Suprapubic skin (tissue), 4 donors: ENCODE measurements at places on chromosomes 1 and 21.
A peak's percentile ranks its signal among the peaks of the same experiment; 100 is the strongest.

- DNase-seq: no peak
Measured at GRCh38 chr1:241499910-241500309, 19.6 kb downstream of the FH start.

GRCh38 chr21:42118901-42119300, 47.8 kb downstream of the UMODL1 start:
- no peak for DNase-seq

- no peak for DNase-seq
Measured at GRCh38 chr1:10941891-10942541, 70.4 kb upstream of the TARDBP start.

DNA sequence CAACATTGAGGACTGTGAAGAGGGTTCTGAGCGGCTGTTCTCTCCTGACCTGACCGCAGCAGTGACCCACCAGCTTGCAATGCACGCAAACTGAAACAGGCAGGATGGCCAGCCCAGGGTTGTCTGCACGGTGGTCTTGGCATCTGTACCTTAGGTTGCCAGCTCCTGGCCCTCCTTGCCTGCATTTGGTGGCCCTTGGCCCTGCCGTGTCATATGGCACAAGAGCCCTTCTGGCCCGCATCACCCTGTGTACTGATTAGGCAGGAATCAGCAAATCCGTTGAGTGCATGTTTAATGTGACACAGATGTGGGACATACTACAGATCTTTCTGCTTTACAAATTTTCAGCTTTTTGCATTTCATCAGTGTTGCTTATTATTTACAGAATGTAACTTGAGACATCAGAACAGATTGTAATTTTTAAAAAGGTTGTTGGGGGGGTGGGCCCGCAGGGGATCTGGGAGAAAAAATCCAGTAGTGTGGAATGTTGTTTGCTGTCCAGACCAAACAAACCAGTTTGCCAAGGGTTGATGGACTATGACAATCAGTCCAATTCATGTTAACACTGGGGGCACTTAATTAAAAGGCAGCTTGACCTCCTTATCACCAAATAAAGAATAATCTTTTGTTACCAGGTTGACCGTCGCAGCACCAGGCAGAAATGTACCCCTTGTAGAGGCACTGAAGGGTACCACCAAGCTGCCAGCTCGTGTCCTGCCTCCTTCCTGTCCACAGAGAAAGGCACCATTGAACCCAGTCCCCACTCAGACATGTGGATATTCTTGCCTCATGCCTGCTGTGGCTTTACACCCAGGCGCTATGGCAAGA, 132.6 kb downstream of the DHRS3 start:
- no peak for DNase-seq

DNA sequence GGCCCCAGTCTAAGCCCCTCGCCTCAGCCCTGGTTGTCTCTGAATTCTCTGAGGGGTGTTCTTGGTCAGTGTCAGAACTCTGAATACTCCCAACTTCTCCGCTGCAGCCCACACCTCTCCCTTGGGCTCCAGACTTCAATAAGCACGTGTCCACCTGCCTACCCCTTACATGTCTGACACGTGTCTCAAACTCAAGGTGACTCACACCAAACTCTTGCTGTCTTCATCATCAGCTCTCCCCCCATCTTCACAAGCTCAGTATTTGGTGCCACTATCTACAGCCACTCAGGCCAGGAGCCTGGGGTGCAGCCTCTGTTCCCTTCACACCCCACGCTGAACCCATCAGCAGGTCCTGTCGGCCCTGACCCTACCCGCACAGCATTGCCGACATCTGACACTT, 18.8 kb upstream of the UBXN10 start:
- no peak for DNase-seq

- DNase-seq: no peak
Measured at GRCh38 chr1:30777904-30778153, 20.3 kb upstream of the LAPTM5 start.

DNA sequence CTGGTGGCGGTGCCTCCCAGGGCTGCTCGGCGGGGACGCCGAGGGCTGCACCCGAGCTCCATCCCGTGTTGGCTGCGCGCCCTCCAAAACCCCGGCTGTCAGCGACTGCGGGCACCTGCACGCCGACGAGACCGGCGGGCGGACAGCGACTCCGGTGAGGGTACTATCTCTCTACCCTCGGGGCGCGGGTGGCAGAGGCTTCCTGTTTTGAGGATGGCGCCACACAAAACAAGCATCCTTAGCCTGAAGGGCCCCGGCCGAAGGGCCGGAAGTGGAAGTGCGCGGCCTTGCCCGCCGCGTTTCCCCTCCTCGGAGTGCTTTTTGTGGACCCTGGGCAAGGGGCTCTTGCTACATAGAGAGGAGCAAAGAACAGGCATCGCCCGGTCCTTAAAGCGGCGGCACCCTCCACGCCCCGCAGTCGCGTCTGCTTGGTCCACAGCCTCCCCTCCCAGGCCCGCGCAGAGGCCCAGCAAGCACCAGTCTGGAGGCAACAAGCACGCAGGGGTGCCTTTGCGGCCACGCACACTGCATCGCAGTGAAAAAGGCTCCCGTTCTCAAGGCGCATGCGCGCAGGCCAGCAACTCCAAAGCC, 561 bp upstream of the COQ8A start:
- DNase-seq: peak; percentile 85

GRCh38 chr1:240484804-240485443, 127.0 kb downstream of the GREM2 start:
- no peak for DNase-seq

DNA sequence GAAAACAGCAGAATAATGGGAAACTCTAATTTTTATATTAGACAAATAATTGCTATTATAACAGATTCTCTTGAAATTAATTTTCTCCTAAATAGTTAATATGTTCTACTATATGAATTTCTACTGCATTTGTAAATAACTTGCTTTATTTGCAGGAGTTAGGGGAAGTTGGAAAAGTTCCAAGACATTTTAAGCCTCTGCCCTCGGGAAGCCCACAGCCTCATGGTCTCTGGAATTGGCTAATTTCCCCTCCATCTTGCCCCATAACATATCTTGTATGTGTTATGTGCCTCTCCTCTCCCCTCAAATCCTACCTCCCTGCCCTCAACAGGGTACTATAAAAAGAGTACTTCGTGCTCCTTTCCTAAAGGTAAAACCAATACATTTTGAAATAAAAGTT, 271.4 kb upstream of the NR5A2 start:
- DNase-seq: no peak

- no peak for DNase-seq
Measured at GRCh38 chr21:24375201-24375600, 1232.1 kb downstream of the MRPL39 start.

DNA sequence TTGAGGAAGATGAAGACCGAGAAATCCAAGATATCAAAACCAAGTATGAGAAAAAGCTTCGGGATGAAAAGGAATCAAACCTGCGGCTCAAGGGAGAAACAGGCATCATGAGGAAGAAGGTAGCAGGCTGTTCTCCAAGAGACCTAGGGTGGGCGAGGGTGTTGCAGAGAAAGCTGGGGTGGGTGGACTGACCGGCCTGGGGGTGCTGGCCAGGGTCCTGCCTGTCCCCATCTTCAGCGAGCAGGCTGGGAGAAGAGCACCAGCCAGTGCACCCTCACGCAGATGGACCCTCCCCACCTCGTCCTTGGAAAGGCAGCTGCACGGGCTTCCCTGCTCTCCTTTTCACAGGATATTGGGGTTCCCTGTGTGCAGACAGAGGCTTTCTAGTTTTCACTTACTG, 46.9 kb upstream of the TMEM125 start:
- no peak for DNase-seq

DNA sequence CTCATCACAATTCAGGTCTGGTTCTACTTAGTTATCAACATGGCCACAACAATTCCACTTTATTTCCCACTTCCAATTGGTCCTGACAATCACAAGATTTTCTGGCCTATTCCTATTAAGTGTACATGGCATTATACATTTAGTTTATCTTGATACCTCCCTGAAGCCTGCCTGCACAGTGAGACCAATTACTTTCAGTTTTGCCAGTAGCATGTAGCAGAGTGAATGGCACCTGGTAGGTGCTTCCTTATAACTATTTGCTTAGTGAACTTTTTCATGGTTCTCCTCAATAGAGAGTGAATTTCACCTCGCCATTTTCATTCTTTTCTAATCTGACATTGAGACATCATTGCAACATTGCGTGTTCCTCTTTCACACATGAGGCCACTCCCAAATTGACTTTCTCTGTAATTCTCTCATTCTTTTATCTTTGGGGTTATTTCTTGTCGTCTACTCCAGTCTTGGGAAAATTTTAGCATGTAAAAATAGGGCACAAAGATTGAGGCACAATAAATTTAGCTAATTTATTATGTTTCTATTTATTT, 124.3 kb downstream of the DISC1 start:
- DNase-seq: no peak

GRCh38 chr1:245583081-245583480, 428.3 kb downstream of the KIF26B start:
- no peak for DNase-seq

DNA sequence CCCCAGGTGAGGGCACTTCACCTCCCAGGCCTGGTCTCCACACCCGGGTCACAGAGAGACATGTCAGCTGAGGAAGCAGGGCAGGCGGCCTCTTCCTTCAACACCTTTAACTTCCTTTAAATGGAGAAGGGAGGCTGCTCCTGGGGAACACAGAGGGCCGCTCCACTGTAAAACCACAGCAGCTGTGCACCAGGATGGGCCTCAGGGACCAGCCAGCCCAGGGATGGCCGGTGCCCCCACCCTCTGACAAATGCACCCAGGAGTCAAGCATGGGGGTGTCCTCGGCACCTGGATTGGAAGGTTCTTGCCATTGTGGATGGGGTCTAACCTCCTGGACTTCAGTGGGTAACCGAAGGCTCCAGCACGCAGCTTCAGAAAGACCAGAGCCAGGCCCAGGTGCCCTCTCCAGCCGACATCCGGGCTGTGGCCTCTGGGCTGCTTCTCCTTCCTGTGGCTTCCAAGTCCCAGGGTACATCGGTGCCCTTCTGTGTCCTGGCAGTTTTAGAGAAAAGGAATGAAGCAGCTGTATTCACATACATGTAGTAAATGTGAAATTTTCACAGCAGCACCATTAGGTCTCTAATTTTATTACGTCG, 121.7 kb upstream of the COL6A1 start:
- peak; percentile 35 for DNase-seq

DNA sequence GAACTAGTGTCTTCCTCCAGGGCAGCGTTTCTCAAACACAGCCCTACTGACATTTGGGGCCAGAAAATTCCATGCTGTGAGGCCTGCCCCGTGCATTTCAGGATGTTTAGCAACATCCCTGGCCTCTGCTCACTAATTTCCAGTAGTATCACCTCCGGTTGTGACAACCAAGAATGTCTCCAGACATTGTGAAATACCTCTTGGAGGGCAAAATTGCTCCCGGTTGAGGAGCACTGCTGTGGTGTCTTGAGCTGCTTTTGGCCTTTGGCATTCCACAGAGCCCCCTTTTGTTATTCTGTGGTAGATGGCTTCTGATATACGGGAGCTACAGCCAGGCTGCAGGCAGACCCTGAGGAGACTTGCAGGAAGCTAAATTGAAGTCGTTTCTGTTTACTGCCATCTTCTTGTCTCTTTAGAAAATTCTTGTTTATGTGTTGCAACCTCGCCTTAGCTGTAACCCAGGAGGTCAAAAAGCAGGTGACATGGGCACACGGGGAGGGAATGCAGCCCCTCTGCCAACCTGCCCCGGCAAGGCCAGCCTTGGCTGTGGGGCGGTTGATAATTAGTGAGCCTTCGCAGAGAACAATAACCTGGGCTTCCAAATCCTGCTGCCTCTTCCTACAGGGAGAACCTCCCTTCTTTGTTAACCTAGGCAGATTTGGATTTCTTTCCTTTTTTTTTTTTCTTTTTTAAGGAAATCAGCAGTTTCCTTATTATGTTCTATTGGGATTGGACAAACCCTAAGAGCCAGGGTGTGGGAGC, 74.7 kb upstream of the AKT3 start:
- DNase-seq: no peak

DNA sequence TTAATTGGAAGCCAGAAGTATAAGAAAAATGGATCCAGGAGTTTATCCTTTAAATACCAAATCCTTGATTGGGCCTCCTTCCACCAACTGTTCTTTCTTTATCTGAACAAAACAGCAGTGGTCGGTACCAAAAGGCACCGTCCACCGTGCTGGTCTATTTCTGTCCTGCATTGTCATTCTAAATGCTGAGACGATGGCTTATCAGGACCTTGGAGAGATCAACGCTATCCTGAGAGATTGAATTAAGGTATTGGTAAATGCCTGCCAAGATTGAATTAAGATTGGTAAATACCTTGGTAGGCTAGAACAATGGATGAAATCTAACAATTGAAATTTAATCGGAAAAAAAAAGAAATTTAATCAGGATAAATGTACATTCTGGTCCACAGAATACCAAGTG, 73.4 kb upstream of the SOD1 start:
- no peak for DNase-seq

DNA sequence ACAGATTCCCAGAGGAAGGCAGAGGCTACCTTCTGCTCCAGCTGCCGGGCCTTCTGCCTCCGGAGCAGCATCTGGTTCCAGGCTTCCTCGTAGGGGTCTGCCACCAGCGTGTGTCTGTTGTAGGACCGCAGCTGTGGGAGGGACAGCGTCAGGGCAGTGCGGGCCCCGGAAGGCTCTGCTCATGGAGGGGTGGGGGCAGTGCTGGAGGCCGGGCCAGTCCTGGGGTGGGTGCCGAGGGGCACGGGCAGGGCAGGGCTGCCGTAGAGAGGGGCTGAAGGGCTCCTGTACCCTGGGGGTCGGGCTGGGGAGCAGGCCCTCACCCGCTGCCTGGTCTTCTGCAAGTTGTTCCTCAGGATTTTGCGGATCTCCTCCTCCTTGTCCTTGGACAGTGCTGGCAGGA, 53.2 kb downstream of the SLC9A1 start:
- no peak for DNase-seq

- no peak for DNase-seq
Measured at GRCh38 chr1:8691662-8692061, 125.8 kb downstream of the RERE start.

GRCh38 chr21:27759091-27759659, 792.3 kb upstream of the ADAMTS5 start:
- DNase-seq: no peak

DNA sequence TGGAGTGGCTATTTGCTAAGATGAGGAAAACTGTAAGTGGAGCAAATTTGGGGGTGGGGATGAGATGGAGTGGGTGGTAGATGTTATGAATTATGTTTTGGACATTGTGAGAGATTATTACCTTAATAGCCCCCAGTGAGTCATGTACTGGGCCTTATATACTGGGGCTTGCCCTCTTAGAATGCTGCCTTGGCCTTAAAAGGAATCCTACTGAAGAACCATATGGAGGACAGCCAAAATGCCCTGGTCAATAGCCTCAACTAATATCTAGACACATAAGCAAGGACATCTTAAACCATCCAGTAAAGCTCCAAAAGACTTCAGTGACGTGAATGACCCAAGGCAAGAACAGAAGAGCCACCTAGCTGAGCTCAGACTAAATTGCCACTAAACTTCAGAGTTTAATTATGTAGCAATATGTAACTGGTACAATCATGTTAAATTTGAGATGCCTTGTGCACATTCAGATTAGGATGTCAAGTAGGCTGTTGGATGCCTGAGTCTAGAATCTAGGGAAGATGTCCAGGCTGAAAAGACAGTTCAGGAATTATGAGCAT, 13.9 kb upstream of the IGSF3 start:
- DNase-seq: no peak

DNA sequence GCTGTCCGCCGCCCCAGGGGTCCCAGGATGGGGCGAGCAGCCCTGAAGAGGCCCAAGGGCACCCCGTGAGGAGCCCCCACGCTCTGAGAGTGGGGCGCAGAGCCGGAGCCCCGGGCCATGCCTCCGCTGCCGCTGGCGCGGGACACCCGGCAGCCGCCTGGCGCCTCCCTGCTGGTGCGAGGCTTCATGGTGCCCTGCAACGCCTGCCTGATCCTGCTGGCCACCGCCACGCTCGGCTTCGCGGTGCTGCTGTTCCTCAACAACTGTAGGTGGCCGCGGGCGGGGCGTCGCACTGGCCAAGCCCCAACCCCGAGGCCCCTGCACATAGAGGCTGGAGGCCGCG, 14.5 kb downstream of the AGRN start:
- DNase-seq: no peak
